Chondrocyte (in vitro differentiated cells): ENCODE measurements at places on chromosomes 2 and 18. TPM values are rescaled to one million over a fixed set of nuclear protein-coding genes. Genes with fewer than 3 reads are reported as not detected.

DNA sequence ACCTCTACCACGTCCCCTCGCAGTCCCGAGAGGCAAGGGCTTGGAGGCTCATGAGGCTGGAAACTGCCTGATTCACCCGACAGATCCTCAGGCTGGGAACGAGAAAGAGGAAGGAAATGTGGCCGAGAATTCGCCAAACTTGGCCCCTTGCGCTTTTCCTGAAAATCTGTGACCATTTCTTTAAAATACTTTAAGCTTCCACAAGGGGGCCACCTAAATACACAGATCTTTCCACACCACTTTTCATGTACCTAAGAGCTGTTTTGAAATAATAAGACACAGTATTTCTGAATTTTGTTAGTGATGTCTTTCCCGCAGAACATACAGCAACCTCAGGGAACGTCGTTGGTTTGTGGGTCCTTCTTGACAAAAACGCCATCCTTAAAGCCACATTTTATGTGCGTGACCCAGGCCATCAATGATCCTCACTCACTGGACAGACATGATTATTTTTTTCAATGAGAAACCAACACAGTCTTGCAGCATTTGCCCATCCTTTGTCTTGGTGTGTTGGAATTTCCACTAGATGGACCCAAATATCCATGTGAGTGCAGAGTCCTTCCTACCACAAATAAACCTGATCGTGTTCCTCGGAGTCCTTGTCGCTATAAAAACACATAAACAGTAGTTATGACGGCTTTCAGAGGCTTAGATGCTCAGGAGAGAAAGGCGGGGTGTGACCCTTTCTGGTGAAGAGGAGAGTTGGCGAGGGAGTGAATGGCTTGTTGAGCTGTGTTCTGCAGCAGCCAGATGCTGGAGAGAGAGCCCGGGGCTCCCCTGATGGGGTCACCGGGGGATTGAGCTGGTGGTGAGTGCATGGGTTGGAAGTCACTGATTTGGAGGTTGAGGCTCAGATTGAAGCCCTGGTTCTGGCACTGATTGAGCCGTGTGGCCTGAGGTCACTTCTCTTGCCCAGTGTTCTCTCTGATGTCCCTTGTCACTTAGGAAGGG is 25.0 kb downstream of the DCDC2C start:
- no peak for DNase-seq
- H3K36me3 ChIP-seq: no peaks in the 10 kb centered on the region
- peak overlapping the region; percentile 62 for H3K4me3 ChIP-seq
- peak overlapping the region; percentile 79 for H3K27ac ChIP-seq
- peaks cover 24% of the 10 kb centered on the region for H3K27me3 ChIP-seq

- no peaks in the 10 kb centered on the region for H3K27me3 ChIP-seq
- no peak for DNase-seq
- H3K36me3 ChIP-seq: no peaks in the 10 kb centered on the region
- H3K27ac ChIP-seq: no peak overlapping the region
- no peak overlapping the region for H3K4me3 ChIP-seq
- peaks cover 36% of the 10 kb centered on the region for H3K4me1 ChIP-seq
These were observed 178.8 kb upstream of the MMADHC start for GRCh38 chr2:149766339-149766738.

- peak overlapping the region; percentile 94 for H3K27ac ChIP-seq
- no peak for DNase-seq
- no peaks in the 10 kb centered on the region for H3K27me3 ChIP-seq
- peaks cover 54% of the 10 kb centered on the region for H3K4me1 ChIP-seq
- no peak overlapping the region for H3K4me3 ChIP-seq
These were observed 186.5 kb upstream of the RASGRP3 start for GRCh38 chr2:33289961-33290360.

DNA sequence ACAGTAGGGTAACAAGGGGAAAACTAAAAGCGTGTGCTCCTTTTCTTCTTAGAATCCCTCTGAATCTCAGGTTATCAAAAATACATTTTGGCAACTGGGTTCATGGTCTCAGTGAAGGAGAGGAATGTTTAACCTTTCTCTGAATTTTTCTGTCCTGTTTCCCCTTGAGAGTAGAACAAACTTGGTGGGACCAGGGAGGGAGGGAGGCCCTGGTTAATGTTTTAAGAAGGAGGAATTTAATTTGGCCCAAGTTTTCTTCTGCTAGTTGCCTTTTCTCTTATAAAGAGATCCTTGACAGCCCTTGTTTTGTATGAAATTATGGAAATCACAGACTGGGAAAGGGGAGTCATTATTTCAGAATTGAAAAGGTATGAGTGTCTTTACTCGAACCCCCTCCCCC is 12.2 kb upstream of the POU3F3 start:
- peaks cover 33% of the 10 kb centered on the region for H3K4me1 ChIP-seq
- H3K36me3 ChIP-seq: no peaks in the 10 kb centered on the region
- DNase-seq: no peak
- no peak overlapping the region for H3K27ac ChIP-seq

- H3K4me3 ChIP-seq: no peak overlapping the region
- H3K36me3 ChIP-seq: peaks cover 2% of the 10 kb centered on the region
- peaks cover 8% of the 10 kb centered on the region for H3K4me1 ChIP-seq
- no peak for DNase-seq
- H3K27me3 ChIP-seq: no peaks in the 10 kb centered on the region
These were observed 94.0 kb downstream of the VRK2 start for GRCh38 chr2:58140508-58141072.

DNA sequence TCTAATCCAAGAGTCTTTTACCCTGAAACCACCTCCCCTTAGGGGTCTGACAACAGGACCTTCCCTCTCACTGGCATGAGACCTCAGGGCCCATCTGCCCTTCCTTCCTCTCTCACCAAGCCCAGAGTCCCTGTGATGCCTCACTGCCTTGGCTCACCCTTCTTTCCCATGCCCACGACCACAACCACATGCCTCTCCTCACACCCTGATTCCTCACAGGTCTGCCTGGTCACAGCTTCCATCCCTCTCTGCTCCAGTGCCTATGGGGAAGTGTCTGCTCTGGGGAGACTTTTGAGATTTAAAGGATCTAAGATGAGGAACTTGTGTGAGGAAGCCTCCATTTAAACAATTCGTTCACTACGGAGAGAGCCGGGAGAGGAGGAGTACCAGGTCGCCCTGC is 98.9 kb upstream of the SH3BP4 start:
- H3K27ac ChIP-seq: no peak overlapping the region
- H3K36me3 ChIP-seq: no peaks in the 10 kb centered on the region
- H3K4me3 ChIP-seq: no peak overlapping the region
- H3K4me1 ChIP-seq: peaks cover 13% of the 10 kb centered on the region
- DNase-seq: no peak
- peaks cover 1% of the 10 kb centered on the region for H3K27me3 ChIP-seq

GRCh38 chr2:11203480-11203879 is 48.2 kb downstream of the SLC66A3 start:
- H3K4me1 ChIP-seq: peaks cover 10% of the 10 kb centered on the region
- peak overlapping the region; percentile 68 for H3K27ac ChIP-seq
- H3K27me3 ChIP-seq: no peaks in the 10 kb centered on the region

DNA sequence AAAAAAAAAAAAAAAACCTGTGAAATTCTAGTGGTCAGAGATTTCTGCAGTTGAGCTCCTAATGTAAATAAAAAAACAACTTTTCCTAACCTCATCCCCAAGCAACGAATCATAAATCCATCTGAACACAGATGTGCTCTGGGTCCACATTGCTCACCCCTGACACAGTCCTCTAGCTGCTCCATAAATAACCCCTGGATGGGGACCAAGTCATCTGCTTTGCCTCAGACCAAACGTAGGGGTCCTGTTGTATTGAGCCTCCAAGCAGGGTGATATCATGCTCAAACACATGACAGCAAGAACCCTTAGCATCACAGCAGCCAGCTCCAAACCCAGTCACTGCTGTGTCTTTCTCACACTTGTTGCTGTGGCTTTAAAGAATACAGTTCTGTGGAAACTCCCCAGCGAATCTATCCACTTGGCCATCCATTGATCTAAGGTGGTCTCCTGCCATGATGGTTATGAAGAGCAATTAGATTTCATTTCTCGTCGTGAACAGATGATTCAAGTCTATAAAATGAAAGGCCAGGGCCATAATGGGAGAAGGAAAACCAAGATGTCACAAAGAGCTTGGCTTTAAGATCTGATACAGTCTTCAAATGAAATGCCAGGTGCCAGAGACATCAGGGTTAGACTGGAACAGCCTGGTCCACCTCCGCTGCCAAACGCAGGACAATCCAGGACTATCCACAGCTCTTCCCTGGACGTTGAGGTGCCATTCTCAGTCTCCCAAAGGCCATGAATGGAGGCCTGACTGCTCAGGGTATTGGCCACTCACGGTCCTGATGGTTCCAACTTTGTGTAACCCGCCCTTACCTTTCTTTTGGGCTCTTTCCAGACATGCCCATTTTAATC is 39.0 kb downstream of the TBC1D8 start:
- no peaks in the 10 kb centered on the region for H3K27me3 ChIP-seq
- DNase-seq: no peak
- H3K4me1 ChIP-seq: peaks cover 53% of the 10 kb centered on the region
- peak overlapping the region; percentile 71 for H3K27ac ChIP-seq
- H3K4me3 ChIP-seq: no peak overlapping the region
- no peaks in the 10 kb centered on the region for H3K36me3 ChIP-seq

- peaks cover 25% of the 10 kb centered on the region for H3K4me1 ChIP-seq
- no peaks in the 10 kb centered on the region for H3K36me3 ChIP-seq
- H3K27me3 ChIP-seq: no peaks in the 10 kb centered on the region
These were observed 14.0 kb downstream of the SLC14A2 start for GRCh38 chr18:45628979-45629958.

- no peaks in the 10 kb centered on the region for H3K36me3 ChIP-seq
- no peak for DNase-seq
- H3K4me1 ChIP-seq: peaks cover 9% of the 10 kb centered on the region
- H3K27me3 ChIP-seq: no peaks in the 10 kb centered on the region
These were observed 19.1 kb downstream of the CTLA4 start for GRCh38 chr2:203886661-203887151.

GRCh38 chr18:5519448-5520298 is 24.1 kb downstream of the EPB41L3 start:
- no peak for DNase-seq
- H3K4me3 ChIP-seq: no peak overlapping the region

DNA sequence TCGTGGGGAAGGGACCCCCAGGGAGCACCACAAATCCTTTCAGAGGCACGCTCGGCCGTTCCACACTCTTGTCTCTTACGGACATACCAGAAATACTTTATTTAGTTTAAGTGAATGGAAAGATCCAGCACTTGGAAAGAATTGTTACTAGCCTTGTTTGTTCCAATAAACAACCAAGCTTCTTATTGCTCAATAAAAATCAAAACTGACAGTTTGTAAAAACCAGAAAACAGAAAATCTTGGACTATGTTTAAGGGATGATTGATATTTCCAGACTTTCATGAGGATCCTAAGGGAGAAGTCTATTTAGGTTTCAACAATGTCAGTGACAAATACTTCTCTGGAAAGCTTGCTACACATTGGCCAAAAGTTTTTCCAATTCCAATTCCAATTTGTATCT is 31.6 kb upstream of the CCBE1 start:
- DNase-seq: no peak
- H3K36me3 ChIP-seq: no peaks in the 10 kb centered on the region
- H3K4me1 ChIP-seq: peaks cover 14% of the 10 kb centered on the region
- H3K27me3 ChIP-seq: no peaks in the 10 kb centered on the region
- H3K4me3 ChIP-seq: no peak overlapping the region

- H3K4me1 ChIP-seq: no peaks in the 10 kb centered on the region
- H3K36me3 ChIP-seq: peaks cover 3% of the 10 kb centered on the region
- H3K27ac ChIP-seq: no peak overlapping the region
- no peak for DNase-seq
- H3K27me3 ChIP-seq: no peaks in the 10 kb centered on the region
These were observed 273.2 kb upstream of the SIX3 start for GRCh38 chr2:44668336-44668735.

- no peak for DNase-seq
- H3K27me3 ChIP-seq: no peaks in the 10 kb centered on the region
- H3K4me3 ChIP-seq: no peak overlapping the region
These were observed 16.0 kb upstream of the ACTR3 start for GRCh38 chr2:113873867-113874266.

- H3K4me1 ChIP-seq: no peaks in the 10 kb centered on the region
- no peak overlapping the region for H3K27ac ChIP-seq
- DNase-seq: no peak
- no peak overlapping the region for H3K4me3 ChIP-seq
- H3K36me3 ChIP-seq: no peaks in the 10 kb centered on the region
These were observed 75.9 kb downstream of the MRPS9 start for GRCh38 chr2:105113616-105114291.

GRCh38 chr2:160380000-160380570 is 113.5 kb downstream of the RBMS1 start:
- no peaks in the 10 kb centered on the region for H3K27me3 ChIP-seq
- no peak for DNase-seq
- H3K27ac ChIP-seq: peak overlapping the region; percentile 69
- peaks cover 86% of the 10 kb centered on the region for H3K4me1 ChIP-seq
- no peak overlapping the region for H3K4me3 ChIP-seq

DNA sequence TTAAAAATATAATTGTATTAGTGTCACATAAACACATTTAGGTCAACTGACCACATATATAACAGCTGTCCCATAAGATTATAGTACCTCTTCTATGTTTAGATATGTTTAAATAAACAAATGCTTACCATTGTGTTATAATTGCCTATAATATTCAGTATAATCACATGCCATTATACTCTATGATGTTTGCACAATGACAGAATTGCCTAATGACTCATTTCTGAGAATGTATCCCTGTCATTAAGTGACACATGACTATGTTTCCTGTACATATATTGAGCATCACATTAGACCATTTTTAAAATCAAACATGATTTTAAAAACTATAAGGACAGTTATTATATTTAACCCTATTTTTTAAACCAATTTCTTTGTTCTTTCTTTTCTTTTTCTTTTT is 89.8 kb downstream of the HS6ST1 start:
- DNase-seq: no peak
- H3K27ac ChIP-seq: peak overlapping the region; percentile 51
- no peaks in the 10 kb centered on the region for H3K27me3 ChIP-seq
- H3K36me3 ChIP-seq: no peaks in the 10 kb centered on the region

DNA sequence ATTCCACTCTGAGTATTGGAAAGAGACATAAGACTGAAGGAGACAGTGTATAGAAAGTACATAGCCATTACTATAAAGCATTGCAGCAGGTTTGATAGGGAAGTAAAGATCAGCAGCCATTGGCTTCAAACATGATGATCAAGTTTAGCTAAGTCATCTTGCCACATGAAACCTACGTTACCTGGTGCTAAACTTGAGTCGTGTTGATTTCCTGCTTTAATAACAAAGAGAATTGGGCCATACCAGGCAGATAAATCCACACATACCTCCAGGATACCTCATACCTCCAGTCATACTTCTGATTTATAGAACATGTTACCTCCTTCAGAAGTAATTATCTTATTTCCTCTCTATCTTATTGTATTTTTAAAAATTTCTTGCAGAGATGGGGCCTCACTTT is 10.3 kb upstream of the KYNU start:
- H3K4me3 ChIP-seq: no peak overlapping the region
- no peaks in the 10 kb centered on the region for H3K27me3 ChIP-seq
- H3K4me1 ChIP-seq: peaks cover 31% of the 10 kb centered on the region
- no peaks in the 10 kb centered on the region for H3K36me3 ChIP-seq
- no peak overlapping the region for H3K27ac ChIP-seq
- DNase-seq: no peak

The SLC23A3 gene
- total RNA-seq: 2.0 to 2.7 TPM (median 2.4 TPM) in 3 replicates

The PJVK gene
- 3.7 to 6.6 TPM (median 4.2 TPM) in 3 replicates for total RNA-seq

The CD226 gene
- 0.62 to 1.3 TPM (median 0.82 TPM) in 3 replicates for total RNA-seq
